ENCODE measurements at places on chromosomes 1 and 21.

GRCh38 chr1:198108636-198109370 lies 48.0 kb upstream of the NEK7 start:
- DNase-seq: no peak

DNA sequence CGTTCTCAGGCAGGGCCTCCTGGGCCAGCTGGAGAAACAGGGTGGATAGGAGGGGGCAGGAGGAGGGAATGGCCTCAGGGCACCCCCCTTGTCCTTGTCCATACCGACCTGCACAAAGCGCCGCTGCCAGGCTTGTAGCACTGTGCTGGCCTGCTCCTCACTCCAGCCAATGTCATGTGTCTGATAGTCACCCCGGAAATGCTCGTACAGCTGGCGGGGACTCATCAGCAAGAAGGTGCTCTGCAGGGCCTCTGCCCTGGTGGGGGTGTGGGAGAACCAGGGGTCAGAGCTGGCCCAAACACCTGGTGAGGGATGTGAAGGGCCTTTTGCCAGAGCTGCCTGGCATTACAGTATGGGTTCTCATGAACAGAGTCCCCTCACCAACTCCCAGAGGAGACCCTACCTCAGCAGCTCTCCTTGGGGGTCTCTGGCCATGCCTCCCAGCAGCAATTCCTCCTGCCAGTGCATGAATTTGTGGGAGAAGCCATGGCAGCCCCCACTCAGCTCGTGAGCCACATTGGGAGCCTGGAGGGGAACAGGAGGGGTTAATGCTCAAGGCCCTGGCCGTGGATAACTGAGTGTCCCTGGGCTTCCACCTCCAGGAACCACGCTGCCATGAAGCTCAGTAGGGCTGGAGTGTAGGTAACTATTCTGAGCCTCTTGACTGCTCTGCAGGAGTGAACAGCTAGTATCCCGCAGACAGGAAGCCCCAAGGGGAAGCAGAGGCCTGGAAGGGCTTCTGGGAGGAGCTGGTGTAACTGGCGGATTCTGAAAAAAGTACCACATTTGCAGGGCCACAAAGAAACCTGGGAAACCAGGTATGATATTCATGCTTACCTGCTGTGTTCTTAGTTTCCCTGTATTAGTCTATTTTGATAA lies 13.3 kb downstream of the PTCH2 start:
- no peak for DNase-seq

DNA sequence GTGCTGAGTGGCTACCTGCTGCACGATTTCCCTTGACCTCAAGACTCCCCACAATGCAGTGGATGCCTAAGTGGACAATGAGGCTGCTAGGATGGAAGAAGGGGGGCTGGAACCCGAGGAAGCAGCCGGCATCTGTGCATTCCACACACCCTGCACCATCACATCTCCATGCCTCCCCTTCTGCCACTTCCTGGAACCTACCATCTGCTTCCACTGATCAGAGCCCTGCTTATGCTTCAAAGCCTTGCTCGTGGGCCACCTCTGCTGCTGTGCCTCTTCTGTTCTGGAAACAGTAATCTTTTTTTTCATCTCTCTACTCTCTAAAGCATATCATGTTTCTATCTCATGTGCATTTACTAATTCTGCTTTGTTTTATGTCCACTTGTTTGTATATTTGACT lies 66.2 kb upstream of the WDR26 start:
- DNase-seq: no peak

DNA sequence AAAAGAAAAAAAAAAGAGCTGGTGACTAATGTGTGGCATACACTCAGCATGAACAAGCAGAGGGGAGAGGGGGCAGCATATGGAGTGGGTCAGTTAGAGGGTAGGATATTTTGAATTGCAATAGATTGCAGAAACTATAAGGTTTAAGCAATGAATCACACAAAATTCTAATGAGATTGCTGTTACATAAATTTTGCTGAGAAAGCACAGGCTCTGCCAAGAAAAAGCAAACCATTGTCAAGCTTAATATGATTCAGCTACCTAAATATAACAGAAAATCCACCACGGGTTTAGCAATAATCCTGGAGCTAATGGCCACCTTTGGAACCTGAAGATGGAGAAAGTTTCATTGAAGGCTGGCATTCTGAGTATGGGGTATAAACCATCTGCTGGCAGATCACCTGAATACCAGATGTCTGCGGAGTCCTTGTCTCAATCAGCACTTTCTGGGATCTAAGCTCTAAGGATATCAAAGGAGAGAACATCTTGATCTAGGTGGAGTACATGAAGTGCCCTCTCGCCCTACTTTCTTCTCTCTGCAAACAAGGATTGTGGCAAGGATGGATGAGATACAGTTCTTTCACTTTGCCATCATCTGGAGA lies 30.3 kb upstream of the ANGPTL7 start:
- no peak for DNase-seq

- DNase-seq: no peak
Measured at GRCh38 chr1:30747033-30748008, 10.3 kb downstream of the LAPTM5 start.

DNA sequence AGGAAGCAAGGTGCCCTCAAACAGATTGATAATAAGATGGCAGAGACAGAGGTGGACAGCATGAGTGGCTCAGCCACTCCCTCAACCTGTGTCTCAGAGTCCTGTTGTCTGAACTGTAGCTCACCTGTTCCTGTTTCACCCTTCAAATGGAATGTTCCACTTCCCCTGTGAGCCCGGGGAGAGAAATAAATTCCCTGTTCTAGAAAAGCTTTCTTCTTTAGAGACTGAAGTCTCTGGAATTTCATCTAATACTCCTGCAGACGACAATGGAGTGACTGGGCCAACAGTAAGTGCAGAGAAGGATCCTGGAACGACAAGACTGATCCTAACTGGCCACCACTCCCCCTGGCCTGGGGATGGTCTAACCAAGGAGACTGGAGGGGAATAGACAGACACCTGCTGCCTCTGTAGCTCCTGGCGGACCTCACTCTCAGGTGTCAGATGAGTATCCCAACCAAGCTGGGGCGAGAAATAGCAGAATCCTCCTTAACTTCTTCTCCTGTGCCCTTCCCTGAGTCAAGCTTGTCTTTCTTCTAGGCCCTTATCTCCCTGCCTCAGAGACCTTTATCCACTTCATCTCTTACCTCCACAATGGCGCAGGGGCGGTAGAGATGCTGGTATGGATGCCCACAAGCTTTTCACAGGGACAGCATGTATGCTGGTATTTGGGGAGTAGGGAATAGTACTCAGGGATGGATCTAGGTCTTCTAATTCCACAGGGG lies 45.4 kb downstream of the PLEKHA6 start:
- DNase-seq: no peak

DNA sequence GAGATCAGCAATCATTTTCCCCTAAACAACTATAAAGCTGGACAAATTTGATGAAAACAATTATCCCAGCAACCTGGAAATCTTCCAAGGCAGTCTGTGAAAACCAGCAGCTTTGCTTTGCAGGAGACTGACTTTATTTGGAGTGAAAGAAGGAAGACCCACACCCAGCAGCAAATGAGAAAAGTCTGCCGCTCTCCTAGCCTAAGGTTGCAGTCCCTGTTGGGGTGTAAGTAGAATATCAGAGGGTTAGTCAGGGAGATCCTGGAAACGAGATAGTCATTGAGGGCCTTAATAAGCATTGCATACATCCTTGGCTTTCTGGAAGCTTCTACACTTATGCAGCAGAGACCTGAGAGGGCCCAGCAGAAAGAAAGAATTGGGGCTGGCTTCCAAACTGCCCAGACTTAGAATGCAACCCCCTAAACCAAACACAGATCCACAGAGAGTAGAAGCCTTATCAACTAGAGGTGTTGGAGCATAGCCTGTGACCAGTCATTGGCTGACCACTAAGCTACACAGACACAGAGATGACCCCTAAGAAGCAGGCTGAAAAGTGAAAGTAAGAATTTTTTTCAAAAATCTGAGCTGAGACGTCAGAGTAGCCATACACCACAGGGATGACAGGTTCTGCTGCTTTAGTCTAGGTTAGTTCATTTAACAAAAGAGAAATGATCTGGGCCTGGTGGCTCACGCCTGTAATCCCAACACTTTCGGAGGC lies 98.3 kb downstream of the LYPLAL1 start:
- no peak for DNase-seq

GRCh38 chr1:22877112-22877915 lies 95.4 kb downstream of the LACTBL1 start:
- DNase-seq: no peak

DNA sequence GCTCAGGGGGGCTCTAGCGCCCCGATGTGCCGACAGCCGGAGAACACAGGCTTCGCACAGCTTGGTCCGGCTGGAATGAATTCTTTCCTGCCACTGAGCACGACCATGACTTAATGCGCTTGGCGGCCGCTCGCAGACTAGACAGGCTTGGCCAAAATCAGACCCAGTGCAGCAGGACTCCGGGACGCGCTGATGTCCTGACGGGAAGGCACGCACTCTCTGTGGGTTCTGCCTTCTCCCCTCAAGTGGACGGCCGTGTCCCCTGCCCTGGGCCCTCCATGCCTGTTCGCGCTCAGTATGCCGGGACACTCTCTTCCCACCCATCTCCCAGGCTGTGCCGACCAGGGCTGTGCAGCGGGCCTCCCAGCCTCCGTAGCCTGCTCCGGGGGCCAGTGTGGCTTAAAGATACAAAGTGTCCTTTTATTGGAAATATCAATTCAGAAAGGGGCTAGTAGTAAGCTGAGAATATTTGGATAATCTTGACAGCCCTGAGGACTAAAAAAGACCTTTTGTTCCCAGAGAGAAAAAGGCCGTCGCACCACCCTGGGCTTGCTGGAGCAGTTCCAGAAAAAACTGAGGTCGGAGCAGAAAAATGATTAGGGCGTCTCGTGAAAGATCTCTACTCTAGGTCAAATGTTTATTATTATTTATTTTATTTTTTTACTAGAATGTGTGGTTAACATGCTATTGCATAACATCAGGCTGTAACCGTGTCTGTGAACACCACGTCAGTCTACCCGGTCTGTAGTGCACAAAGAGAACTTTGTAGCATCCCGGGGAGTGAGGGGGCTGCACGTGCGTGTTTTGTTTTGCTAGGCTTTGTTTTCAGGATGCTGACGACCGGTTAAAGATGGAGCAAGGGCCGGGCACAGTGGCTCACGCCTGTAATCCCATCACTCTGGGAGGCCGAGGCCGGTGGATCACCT lies 88.1 kb upstream of the ARHGEF16 start:
- no peak for DNase-seq

DNA sequence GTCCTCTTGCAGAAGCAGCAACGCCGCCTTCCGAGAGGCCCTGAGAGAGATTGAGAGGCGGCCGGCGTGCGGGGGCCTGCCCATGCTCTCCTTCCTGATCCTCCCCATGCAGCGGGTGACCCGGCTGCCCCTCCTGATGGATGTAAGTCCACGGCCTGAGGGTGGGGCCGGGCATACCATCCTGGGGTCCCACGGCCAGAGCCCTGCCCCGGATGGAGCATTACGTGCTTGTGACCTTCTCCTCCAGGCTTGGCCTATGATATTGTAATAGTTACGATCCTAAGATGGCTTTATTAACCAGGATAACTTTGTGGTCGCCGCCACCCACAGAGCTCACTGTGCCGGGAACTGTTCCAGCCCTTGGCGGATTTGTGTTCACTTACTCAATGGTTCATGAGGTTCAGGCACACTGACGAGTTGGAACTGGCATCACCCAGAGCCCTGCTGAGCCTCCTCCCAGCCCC lies 18.9 kb downstream of the ARHGEF16 start:
- no peak for DNase-seq

GRCh38 chr1:153629971-153630370 lies 1.7 kb downstream of the S100A1 start:
- DNase-seq: no peak

DNA sequence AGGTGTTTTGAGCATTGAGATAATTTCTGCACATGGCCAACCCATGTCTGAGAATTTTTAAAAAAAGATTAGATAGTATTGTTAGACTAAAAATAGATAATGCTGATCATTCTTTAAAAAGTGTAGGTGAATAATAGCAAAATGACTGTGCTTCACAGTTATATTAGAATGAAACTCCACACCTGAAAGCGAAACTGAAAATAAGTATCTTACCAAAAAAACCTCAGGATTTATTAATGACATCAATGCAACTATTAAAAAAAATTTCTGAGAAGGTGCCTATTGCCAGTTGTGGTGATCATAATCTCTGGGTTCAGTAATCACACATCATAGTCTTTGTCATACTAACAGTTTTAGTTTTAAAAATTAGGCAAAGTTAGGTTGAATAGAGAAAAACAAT lies 36.5 kb downstream of the PLA2G4A start:
- no peak for DNase-seq

DNA sequence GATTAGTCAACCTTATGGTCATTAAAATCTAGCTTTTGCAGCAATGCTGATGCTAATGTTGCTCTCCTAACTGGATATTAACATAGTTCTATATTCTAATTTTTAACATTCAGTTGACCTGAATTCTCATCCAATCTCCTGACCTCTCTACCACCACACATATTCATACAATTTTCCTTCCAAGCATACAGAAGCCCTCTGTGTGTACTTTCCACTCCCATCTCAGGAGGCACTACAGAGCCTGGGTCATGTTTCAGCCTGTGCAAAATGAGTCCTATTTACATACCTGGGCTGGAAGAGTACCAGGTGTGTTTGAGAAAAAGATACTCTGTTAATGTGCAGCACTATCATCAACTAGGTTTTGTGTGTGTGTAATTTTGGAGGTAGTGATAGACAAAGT lies 486.3 kb downstream of the NEGR1 start:
- no peak for DNase-seq

DNA sequence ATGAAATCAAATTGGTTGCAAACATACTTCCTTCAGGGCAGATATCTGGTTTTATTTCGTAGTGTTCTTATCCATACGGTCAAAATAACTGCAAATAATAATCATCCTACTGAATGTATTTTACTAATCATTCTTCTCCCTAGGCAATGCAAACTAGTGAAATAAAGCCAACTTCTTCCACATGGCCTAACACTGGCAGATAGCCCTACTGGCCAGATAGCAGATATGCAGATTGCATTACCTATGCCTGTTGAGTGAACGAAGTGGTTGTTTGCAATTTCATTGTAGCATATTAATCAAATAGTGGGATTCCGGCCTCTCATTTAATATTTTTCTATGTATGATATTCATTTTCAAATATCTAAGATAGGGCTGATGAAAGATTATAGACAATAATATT lies 116.2 kb downstream of the CENPF start:
- DNase-seq: no peak

DNA sequence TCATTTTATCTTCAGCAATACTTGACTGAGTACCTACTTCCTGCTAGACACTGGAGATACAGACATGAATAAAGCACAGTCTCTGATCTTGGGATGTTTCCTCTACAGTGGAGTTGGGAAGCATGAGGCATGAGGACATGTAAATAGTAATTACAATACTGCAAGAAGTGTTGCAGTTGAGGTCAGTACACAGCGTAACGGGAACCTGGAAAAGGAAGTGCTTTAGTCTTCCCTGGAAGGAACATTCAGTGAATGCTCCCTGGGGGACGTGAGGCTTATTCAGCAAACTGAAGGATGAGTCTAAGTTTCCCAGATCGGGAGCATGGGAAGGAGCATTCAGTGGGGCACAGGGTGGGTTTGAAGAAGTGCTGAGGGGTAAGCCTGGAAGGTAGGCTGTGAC lies 112.4 kb downstream of the PIK3R3 start:
- no peak for DNase-seq

- no peak for DNase-seq
Measured at GRCh38 chr1:71944006-71944405, 338.3 kb downstream of the NEGR1 start.

Measured in activated T-helper 1 cell treated with anti-CD3 and anti-CD28 coated beads, Interleukin-2, amount 50 U/mL, for 16 hours (primary cell).